ENCODE measurements at places on chromosomes 4 and X.
A peak's percentile ranks its signal among the peaks of the same experiment; 100 is the strongest.

DNA sequence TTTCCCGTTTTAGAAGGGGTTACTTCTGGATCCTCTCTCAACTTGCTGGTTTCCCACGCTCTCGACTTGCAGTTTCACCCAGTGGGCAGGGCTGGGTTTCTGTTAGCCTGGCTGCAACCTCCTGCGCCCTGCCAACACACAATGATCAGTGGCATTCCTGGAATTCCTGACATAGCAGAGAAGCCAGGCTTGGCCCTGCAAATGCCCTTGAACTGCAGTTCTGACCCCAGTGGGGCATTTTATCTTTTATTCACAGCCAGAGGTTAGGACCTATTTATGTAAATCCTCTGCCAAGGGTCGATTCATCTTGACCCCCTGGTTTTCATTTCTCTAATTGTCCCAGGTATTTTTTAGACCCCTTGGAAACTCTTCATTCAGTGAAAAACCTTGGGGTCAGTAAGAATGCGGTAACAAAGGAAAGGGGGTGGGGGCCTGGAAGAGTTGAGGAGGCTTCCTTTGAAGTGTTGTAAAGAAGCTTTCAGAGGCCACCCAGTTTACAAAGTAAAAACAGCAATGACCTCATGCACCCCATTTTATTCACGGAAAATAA is 217.6 kb downstream of the ZNF674 start:
- DNase-seq: peak; percentile 88

DNA sequence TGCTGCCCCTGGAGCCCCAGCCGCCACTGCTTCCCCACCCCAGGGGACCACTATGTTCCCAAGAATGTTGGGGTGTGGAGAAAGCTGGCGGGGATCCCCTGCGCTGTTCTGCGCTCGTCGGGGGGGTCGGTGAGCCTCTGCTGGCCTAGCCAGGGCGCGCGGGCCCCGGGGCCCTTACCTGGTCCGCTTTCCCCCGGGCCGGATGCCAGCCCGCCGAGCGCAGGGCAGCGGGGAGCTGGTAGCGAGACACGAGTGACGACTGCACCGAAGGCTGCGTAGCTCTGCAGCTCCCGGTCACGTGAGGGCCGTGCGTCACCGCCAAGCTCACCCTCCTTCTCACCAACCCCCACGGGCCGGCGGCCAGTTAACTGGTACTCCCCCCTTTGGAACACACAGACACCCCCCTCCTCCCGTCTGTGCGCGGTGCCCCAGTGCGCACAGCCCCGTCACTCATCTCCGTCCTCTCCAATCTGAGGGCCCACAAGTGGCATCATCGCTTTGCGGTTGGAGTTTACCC is at the start of gene BEX1:
Gene BEX1, minus strand, starts transcription at position 254 of the 517 bp plus-strand sequence. CDS start 897 bp downstream, outside the sequence.
- DNase-seq: no peak

GRCh38 chr4:5921101-5921980 is 28.5 kb upstream of the CRMP1 start:
- no peak for DNase-seq

GRCh38 chr4:169058312-169058711 is 48.3 kb upstream of the CBR4 start:
- no peak for DNase-seq

DNA sequence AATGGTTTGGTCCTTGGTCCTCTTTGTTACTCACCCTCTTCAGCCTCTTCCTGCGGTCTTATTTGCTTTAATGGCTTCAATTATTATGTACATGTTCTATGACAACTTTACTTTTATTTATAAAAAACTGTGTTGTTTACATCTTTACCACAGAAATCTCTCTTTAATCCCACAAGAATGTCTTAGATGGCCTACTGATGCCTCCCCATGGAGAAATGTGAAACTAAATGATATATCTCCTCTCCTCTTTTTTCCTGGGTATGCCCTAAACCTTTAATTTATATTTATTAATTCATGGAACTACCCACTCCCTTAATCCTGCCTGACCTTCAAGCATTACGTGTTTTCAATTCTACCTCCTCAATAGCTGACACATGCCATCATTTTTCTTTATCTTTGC is 573.2 kb downstream of the CENPC start:
- no peak for DNase-seq

DNA sequence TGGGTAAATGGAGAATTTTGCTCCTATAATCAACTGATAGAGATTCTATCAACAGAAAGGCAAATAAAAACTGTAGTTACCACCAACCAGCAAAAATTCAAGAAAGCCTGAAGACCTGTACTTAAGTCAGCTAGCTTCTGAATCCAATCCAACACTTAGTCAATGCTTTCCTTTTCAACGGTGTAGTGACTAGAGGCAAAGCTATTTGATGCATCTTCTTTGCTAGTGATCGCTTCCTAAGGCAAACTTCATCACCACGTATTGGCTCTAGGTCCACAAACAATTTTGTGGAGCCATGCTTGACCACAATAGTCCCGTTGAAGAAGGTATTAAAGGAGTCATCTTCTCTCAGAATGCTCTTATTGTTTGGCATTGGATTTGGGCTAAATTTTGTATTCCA is 25.0 kb upstream of the UBA6 start:
- DNase-seq: peak; percentile 40

DNA sequence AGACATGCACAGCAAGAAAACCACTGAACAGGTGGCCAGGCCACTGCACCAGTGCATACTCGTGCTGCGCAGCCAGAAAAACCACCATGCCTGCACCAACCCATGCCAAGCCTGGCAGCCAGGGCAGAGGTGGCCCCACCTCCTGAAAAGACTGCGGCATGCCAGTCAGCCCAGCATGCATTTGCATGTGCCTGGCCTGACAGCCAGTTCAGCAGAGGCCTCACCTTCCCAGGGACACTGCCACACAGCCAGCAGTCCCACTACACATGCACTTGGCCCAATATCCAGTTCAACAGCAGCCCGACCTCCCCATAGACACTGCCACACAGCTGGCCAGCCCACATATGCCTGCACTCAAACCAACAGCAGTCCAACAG is 43.5 kb upstream of the DDX60 start:
- no peak for DNase-seq

- no peak for DNase-seq
These were observed 12.7 kb upstream of the SMIM43 start for GRCh38 chr4:121777625-121778024.

GRCh38 chrX:69319376-69319775 is 154.1 kb upstream of the PJA1 start:
- DNase-seq: no peak

DNA sequence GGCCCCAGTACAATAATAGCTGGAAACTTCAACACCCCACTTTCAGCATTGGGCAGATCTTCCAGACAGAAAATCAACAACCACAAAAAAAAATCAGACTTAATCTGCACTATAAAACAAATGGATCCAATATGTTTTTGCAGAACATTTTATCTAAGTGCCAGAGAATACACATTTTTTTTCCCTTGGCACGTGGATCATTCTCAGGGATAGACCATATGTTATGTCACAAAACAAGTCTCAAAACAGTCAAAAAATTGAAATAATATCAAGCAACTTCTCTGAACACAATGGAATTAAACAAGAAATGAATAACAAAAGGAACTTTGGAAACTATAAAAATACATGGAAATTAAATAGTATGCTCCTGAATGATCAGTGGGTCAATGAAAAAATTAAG is 576.3 kb downstream of the PCDH19 start:
- DNase-seq: no peak

- DNase-seq: no peak
These were observed 95.6 kb upstream of the UNC5C start for GRCh38 chr4:95644417-95644816.

DNA sequence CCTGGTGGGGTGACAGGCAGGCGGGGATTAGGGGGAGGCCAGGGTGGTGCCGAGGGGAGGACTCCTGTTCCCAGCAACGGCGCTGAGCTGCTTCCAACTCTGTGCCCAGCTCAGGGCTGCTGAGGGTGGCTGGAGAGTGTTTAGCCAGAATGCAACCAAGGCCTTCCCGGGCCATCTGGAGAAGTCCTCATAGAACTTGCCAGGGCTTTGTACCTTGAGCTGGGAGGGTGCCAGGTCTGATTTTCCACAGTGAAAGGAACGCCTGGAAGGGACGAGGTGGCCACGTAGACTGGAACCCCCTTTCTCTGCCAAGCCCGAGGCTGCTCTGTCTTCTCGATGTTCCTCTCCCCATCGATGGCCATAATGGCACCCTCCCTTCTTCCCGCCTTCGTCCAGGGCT is 57.0 kb upstream of the GPR78 start:
- no peak for DNase-seq

DNA sequence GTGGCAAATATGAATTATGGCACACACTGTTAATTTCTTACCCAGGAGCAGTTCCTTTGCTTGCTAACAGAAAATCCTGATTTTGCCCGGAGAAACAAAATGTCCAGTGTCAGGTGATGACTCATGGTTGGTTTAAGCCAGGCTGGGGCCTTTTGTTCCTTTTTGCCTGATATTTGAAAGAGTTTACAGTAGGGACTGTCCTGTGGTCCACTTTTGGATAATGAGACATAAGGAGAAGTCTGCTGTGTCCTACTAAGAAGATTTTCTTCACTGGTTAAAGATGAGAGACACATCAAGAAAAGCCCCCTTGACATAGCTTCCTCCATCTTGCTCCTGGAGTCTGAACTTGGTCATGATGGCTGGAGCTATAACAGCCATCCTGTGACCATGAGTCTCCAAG is 12.1 kb upstream of the DRD5 start:
- DNase-seq: no peak

GRCh38 chrX:100407784-100408712 is 2.0 kb downstream of the PCDH19 start:
- no peak for DNase-seq

- no peak for DNase-seq
These were observed 21.2 kb downstream of the HERC3 start for GRCh38 chr4:88613417-88613875.

GRCh38 chrX:3584415-3584996 is 128.9 kb downstream of the PRKX start:
- DNase-seq: no peak

DNA sequence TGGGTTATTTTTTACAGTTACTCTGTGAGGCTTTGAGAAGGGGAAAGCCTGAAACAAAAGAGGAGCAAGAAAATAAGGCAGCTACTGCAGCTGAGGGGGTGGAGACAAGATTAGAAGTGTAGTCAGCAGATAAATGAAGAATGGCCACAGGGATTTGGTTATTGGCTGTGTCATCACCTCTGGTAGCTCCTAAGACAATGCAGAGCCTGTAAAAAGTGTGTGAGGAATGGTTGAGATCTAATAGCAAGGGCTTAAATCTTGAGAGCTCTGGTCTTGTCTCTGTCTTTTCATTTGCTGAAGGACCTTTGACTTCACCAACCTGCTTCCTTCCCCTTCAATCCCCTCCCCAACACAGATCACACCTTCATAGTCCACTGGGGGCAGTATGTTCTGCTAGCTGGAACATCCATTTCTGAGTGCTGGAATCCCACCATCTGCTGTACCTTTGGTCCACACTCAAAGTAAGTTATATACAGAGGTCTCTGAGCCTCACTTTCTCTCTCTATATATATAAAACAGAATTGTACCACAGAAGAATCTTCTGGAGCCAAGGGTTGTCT is 213.7 kb upstream of the ZIC3 start:
- DNase-seq: no peak

DNA sequence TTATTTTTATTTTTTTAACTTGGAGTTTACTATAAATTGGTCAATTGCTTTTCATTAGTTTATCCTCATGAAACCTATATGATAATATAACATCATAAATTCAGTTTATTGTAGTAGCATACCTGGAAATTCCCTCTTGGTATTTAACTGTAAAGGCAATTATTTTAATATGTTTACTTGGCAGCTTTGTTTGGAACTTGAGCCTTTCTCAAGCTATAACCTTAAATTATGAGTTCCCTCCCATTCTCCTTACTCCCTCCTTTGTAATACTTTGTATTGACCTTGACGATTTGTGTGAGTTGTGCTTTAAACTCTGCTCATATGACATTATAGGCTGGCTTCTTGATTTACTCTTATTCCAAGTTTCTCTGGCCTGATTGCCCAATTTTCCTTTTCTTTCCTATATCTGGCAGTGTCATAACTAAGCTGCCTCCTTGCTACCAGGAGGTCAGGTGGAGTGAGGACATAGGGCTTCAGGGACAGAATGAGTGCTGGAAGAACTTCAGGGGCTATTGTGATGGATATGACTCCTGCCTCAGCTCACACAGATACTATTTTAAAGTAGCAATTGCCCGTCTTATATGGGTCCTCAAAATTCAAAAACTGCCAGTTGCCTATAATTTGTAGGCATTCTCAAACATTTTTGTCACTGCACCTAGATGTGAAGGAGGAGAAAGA is 77.7 kb downstream of the RAP1GDS1 start:
- DNase-seq: no peak

DNA sequence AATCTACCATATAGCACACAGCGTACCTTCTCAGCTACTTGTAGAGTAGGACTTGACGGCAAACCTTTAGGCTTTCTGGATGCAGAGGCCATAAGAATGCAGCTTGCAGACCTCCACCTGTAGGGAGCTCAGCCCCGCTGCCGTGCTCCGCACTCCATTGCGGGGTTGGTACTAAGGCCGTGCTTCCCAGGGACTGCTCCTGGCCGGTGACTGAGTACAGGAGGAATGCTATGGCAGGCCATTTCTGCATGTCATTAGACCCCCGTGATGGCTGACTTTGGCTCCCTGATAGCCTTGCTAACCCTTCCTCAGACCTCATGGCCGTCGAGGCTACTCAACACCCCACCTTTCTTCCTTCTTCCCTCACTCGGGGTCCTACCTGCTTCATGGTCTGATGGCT is 26.4 kb downstream of the TIGD2 start:
- DNase-seq: no peak

DNA sequence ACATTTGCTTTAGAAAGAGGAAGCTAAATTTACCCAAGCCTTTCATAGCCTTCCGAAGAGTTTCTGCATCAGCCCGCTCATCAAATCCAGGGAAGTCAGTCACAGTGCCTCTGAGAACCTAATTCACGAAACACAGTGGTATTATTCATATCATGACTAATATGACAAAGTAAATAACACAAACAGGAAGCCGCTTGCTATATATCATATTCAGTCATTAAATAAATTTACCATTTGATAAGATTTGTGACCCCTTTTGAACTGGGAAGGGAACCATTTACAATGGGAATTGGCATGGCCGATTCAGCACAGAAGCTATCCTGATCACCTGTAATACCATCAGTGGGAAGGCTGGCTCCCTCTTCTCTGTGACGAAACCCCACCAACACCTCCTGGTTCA is 10.5 kb downstream of the ANXA5 start:
- DNase-seq: no peak

GRCh38 chrX:11040996-11041395 is 70.1 kb upstream of the HCCS start:
- no peak for DNase-seq

DNA sequence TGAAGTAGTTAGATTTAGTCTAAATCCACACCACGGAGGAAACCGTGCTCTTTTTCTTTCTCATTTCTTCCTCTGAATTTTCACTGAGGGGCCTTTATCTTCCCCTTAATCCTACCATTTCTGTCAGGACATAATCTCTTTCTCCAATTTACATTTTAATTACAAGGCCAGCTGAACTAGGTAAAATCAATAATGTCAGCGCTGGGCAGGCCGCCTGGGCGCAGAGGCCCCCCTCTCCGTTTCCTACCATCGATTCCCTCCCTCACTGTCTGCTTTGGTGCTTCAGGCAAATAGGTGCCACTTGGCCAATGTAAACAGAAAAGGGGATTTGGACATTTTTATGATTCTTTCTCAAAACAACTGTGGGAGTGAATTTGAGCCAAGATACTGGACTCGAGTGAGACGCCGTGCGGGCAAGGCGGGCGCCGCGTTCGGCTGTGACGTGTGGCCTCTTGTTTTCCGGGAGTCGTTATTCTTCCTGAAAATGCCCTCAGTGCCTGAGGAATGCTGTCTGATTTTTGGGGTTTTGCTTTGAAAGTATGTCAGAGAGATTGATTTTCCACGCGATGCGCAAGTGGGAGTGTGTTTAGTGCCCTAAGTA is 22.6 kb downstream of the UVSSA start:
- no peak for DNase-seq

- no peak for DNase-seq
These were observed 83.2 kb downstream of the FAM47B start for GRCh38 chrX:35025820-35026219.
